ENCODE measurements at places on chromosomes 5 and 9.

DNA sequence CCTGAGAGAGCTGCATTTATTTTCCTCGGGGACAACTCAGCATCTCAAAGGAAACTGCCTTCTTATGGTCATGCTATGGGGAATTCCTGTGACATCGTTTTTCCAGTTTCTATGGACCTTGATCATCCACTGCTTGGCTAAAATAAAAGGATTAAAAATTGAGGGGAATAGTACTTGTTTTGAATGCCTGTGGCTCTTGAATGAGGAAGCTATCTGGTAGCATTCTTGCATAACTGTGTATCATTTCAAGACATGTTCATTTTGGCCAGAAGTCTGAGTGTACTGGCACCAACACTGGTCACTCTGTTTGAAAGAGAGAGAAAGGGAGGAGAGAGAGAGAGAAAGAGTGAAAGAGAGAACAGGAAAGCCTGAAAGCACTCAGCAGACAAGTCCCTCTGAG, 116.7 kb downstream of the DOCK2 start:
- ATAC-seq: no peak

- ATAC-seq: no peak
Measured at GRCh38 chr9:20838218-20838617, 154.2 kb downstream of the FOCAD start.

- ATAC-seq: no peak
Measured at GRCh38 chr5:168590666-168591065, 11.5 kb upstream of the PANK3 start.

- ATAC-seq: no peak
Measured at GRCh38 chr5:50292735-50293394, 148.2 kb downstream of the EMB start.

DNA sequence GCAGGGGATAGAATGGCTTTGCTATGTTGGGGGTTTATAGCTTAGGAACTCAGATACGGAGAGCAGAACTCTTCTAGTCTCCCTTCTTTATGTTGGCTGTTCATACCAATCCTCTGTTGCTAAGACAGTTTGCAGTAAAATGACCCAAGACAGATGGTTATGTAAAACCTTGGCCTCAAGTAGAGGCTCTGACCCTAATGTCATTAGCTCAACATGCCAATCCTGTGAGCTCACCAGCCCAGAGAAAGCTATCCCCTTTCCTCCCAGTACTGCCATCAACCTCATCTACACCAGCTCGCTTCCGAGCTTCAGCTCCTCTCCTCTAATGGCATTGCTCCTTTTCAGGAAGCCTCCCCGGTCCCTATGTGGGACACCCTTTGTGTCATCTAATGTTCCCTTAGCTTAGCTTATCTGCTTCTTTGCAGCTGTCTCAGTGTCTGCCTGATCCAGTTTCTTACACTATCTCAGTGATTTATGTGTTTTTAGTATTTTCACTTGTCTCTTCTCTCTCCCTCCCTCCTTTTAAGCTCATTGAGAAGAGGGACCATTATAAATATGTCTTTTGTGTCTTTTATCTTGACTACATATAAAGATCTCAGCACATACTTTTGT, 281.3 kb upstream of the CLINT1 start:
- peak; percentile 77 for ATAC-seq
